A549 treated with RU486 at 1 μM for 4 hours (cell line): ENCODE measurements at places on chromosomes 3 and 15. TPM values are rescaled to one million over a fixed set of nuclear protein-coding genes. Genes with fewer than 3 reads are reported as not detected.

The GOLGA8S gene
- 0.09 to 0.16 TPM (median 0.14 TPM) in 5 replicates for total RNA-seq

The CYP19A1 gene
- total RNA-seq: 0.16 to 0.79 TPM (median 0.31 TPM) in 5 replicates

The ANKRD63 gene
- total RNA-seq: 0.31 to 0.80 TPM (median 0.44 TPM) in 4 of 5 replicates, not detected in the other

The RFTN1 gene
- total RNA-seq: 2.9 to 3.4 TPM (median 3.2 TPM) in 5 replicates

The SHC4 gene
- total RNA-seq: 0.74 to 1.3 TPM (median 0.94 TPM) in 5 replicates

The SYNPR gene
- not detected in 5 replicates for total RNA-seq

The GORASP1 gene
- total RNA-seq: 26.0 to 32.6 TPM (median 31.8 TPM) in 5 replicates

The IL20RB gene
- 0.71 to 1.0 TPM (median 0.90 TPM) in 5 replicates for total RNA-seq

The BFSP2 gene
- total RNA-seq: not detected in 5 replicates

The ITIH1 gene
- not detected in 5 replicates for total RNA-seq

The NUP210 gene
- total RNA-seq: 28.6 to 40.7 TPM (median 37.5 TPM) in 5 replicates

The DUOX2 gene
- total RNA-seq: 0.04 to 0.06 TPM (median 0.05 TPM) in 5 replicates

The KLHDC8B gene
- total RNA-seq: 3.1 to 7.0 TPM (median 4.6 TPM) in 5 replicates

The CLRN1 gene
- total RNA-seq: not detected in 5 replicates

The LRTM1 gene
- not detected in 5 replicates for total RNA-seq

The GOLGA6D gene
- total RNA-seq: 0.07 to 0.12 TPM in 2 of 5 replicates, not detected in the others

The ARPIN gene
- total RNA-seq: 8.9 to 12.6 TPM (median 12.2 TPM) in 5 replicates

The SIDT1 gene
- total RNA-seq: 0.37 to 0.96 TPM (median 0.60 TPM) in 5 replicates

The CEP152 gene
- 3.2 to 10.5 TPM (median 4.2 TPM) in 5 replicates for total RNA-seq

The ZNF80 gene
- not detected in 5 replicates for total RNA-seq

The LRRC31 gene
- not detected in 5 replicates for total RNA-seq

The SLC51A gene
- not detected in 5 replicates for total RNA-seq

The MNS1 gene
- 2.1 to 4.3 TPM (median 3.2 TPM) in 5 replicates for total RNA-seq

The CXCR6 gene
- total RNA-seq: not detected in 5 replicates

The CHST13 gene
- total RNA-seq: 0.42 to 1.1 TPM (median 0.99 TPM) in 5 replicates

The ACTRT3 gene
- total RNA-seq: 2.5 to 3.2 TPM (median 2.8 TPM) in 5 replicates

The NRG4 gene
- total RNA-seq: 0.75 to 1.7 TPM (median 1.1 TPM) in 5 replicates

The MELTF gene
- 41.9 to 66.3 TPM (median 54.5 TPM) in 5 replicates for total RNA-seq

The ALPK3 gene
- 0.02 to 0.12 TPM (median 0.09 TPM) in 5 replicates for total RNA-seq

The GMPS gene
- 75.2 to 112 TPM (median 93.2 TPM) in 5 replicates for total RNA-seq

The SERINC4 gene
- 0.09 to 0.21 TPM (median 0.12 TPM) in 5 replicates for total RNA-seq

The HIGD1A gene
- 28.8 to 98.9 TPM (median 75.8 TPM) in 5 replicates for total RNA-seq

The EIF4E3 gene
- total RNA-seq: 1.6 to 3.8 TPM (median 3.7 TPM) in 5 replicates

The SLITRK3 gene
- not detected in 5 replicates for total RNA-seq

The NECTIN3 gene
- 12.7 to 28.2 TPM (median 26.6 TPM) in 5 replicates for total RNA-seq

The PPP2R3A gene
- 2.3 to 4.5 TPM (median 3.0 TPM) in 5 replicates for total RNA-seq

The GOLGA6L4 gene
- total RNA-seq: 0.25 to 1.1 TPM (median 0.81 TPM) in 5 replicates

The CYP8B1 gene
- not detected in 5 replicates for total RNA-seq

The ITIH3 gene
- 0.12 TPM in 1 of 5 replicates, not detected in the others for total RNA-seq

The PSTPIP1 gene
- not detected in 5 replicates for total RNA-seq

The MST1 gene
- total RNA-seq: 0.99 to 2.2 TPM (median 1.4 TPM) in 5 replicates

The NAA80 gene
- 3.4 to 6.7 TPM (median 5.9 TPM) in 5 replicates for total RNA-seq

The MASP1 gene
- total RNA-seq: 0.14 to 0.46 TPM in 2 of 5 replicates, not detected in the others

The PLSCR5 gene
- not detected in 5 replicates for total RNA-seq

The EPHB1 gene
- total RNA-seq: 0.12 to 0.16 TPM (median 0.14 TPM) in 4 of 5 replicates, not detected in the other

The TTLL13 gene
- total RNA-seq: 0.27 to 0.61 TPM (median 0.39 TPM) in 4 of 5 replicates, not detected in the other

The NUDT16 gene
- total RNA-seq: 5.2 to 6.5 TPM (median 6.0 TPM) in 5 replicates

The C3orf80 gene
- 2.0 to 2.9 TPM (median 2.1 TPM) in 5 replicates for total RNA-seq

The PLS1 gene
- total RNA-seq: 9.4 to 13.7 TPM (median 12.8 TPM) in 5 replicates

The RBP2 gene
- total RNA-seq: not detected in 5 replicates
